ENCODE measurements at places on chromosomes 2 and 18.

DNA sequence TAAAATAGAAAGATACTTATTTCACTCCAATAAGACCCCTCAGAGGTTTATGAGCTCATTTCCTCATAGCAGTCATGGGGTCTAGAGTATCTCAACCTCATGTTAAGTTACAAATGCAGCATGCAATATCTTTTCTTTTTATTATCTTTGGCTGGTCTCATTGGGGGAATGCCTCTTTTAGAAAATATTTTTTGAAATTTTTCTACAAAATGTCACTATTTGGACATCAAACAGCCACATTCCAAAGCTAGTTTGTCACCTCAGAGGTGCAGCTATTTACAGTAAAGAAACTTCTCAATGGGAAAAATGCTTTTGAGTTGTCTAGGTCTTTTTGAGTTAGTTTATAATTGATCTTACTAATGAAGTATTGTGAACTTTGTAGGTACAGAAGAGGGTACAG lies 370.7 kb upstream of the LRATD1 start:
- DNase-seq: no peak

GRCh38 chr2:240959214-240959940 lies 39.0 kb upstream of the SNED1 start:
- DNase-seq: peak; percentile 26

GRCh38 chr2:99821984-99822383 lies 320.4 kb downstream of the AFF3 start:
- no peak for DNase-seq

- peak; percentile 53 for DNase-seq
Measured at GRCh38 chr2:101518578-101519492, 43.9 kb upstream of the RFX8 start.

- DNase-seq: no peak
Measured at GRCh38 chr2:114577657-114578056, 135.2 kb downstream of the DPP10 start.
